ENCODE measurements at places on chromosomes 1 and 21. TPM values are rescaled to one million over a fixed set of nuclear protein-coding genes. Genes with fewer than 3 reads are reported as not detected.

- no peak for DNase-seq
Measured at GRCh38 chr1:212247179-212247721, 38.0 kb upstream of the PPP2R5A start.

DNA sequence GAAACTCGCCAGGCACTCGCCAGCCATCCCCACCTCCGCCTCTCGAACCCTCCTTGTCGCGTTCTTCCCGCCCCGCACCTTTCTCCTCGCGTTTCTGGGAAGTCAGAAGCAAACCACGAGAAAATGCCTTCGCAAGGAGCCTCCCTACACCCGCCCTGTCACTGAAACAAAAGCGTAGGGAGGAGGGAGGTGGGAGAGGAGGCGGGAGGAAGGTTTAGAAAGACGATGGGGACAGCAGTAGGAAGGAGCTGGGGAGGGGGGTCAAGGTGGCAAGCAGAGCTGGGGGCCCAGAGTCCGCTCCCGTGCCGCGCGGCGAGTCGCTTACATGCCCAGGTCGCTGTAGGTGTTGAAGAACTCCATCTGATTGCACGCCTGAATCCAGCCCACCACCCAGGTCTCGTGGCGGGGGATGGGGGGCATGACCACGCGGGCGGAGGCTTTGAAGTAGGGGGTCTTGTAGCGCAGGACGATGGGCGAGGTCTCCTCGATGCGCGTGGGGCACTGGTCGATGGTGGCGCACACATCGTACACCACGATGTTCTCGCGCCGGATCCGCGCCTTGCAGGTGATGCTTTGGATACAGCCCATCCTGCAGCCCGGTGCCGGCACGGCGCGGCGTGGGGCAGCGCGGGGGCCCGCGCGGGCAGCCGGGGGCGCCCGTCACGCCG is 1.0 kb downstream of the FAM78B start:
- DNase-seq = no peak

GRCh38 chr1:227883073-227883520 is 64.6 kb downstream of the WNT9A start:
- DNase-seq = no peak

GRCh38 chr21:28543975-28544374 is 448.7 kb downstream of the LTN1 start:
- no peak for DNase-seq

Gene TMEM61
- not detected for polyA plus RNA-seq

Gene OR6K3
- polyA plus RNA-seq = not detected

Gene OLIG1
- polyA plus RNA-seq = 0.25 TPM
